Skeletal muscle cell (primary cell): ENCODE measurements at places on chromosomes 4 and X.
A peak's percentile ranks its signal among the peaks of the same experiment; 100 is the strongest.

DNA sequence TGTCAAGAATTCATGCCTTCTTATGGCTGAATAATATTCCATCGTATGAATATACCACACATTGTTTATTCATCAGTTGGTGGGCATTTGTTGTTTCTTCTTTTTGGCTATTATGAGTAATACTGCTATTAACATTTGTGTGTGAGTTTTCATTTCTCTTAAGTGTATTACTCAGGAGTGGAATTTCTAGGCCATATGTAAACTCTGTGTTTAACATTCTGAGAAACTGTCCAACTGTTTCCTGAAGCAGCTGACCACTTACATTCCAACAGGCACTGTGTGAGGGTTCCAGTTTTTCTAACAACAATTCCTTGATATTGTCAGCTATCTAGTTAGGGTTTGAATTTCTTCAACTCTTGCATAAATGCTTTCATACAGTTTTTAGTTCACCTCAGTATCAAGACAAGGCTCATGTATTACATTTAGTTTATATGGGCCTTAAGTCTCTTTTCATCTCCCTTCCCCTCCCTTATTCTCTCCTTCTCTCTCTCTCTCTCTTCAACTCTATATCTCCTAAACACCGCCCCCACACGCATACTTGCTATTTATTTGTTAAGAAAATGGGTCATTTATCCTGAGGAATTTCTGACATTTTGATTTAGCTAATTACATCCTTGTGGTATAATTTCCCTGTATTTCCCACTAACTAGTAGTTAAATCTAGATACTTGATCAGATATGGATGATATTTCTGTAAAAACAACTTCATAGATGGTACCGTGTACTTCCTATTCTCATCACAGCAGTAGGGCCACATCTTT is 77.4 kb downstream of the WDR19 start:
- DNase-seq = no peak

GRCh38 chr4:13984991-13985800 is 357.7 kb upstream of the BOD1L1 start:
- peak; percentile 93 for DNase-seq

DNA sequence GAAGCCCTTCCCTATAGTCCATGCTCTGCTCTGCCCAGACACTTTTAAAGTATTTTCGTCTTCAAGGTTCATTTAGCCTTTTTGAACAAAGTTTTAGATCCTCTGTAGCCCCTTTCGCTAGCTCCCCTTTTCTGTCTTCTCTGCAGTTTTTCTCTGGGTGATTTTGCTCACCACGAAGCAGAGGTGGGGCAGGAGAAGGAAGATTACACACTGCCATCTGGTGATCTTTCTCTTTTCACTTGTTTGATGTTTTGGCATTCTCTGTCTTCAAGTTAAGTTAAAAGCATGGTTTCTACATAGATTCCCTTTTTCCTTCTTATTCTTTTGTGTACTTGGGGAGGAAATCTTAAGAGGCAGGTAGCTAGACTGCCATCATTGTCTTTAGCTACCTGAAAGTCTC is 43.9 kb downstream of the CC2D2A start:
- DNase-seq = no peak

GRCh38 chr4:102343964-102344519 is 1.2 kb downstream of the SLC39A8 start:
- DNase-seq = no peak

DNA sequence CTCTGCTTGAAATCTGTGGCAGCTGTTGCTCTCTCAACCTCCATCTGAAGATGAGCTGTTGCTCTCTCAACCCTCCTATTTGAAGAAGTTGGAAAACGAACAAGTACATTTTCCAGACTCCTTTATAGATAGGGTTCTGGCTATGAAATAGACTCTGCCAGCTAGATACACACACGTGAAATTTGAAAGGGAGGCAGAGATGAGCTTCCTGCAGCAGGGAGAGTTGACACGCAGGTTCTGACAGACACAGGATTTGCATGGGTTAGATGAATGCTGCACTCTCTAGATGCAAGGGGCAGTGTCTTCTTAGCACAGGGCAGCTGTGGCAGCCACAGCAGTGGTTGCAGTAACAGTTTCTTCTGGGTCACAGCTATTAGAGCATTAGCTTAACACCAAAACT is 8.0 kb upstream of the PYURF start:
- DNase-seq = no peak
